ENCODE measurements at places on chromosomes 16 and 17.

DNA sequence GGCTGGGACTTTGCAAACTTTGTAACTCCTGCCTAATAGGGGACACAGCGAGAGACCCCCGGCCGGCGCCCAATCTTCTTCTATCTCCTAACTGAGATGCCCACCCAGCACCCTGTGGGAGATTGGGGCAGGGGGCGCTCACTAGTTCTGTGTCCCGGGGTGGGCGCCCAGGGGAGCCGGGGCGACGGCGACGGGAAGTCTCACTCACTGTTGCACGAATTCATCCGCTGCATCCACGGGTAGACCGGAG is 3.9 kb upstream of the HOXB5 start:
- DNase-seq: no peak

GRCh38 chr16:53611179-53611696 is 92.4 kb downstream of the RPGRIP1L start:
- no peak for DNase-seq

- DNase-seq: no peak
These were observed 10.2 kb upstream of the CLEC18B start for GRCh38 chr16:74431516-74431915.

DNA sequence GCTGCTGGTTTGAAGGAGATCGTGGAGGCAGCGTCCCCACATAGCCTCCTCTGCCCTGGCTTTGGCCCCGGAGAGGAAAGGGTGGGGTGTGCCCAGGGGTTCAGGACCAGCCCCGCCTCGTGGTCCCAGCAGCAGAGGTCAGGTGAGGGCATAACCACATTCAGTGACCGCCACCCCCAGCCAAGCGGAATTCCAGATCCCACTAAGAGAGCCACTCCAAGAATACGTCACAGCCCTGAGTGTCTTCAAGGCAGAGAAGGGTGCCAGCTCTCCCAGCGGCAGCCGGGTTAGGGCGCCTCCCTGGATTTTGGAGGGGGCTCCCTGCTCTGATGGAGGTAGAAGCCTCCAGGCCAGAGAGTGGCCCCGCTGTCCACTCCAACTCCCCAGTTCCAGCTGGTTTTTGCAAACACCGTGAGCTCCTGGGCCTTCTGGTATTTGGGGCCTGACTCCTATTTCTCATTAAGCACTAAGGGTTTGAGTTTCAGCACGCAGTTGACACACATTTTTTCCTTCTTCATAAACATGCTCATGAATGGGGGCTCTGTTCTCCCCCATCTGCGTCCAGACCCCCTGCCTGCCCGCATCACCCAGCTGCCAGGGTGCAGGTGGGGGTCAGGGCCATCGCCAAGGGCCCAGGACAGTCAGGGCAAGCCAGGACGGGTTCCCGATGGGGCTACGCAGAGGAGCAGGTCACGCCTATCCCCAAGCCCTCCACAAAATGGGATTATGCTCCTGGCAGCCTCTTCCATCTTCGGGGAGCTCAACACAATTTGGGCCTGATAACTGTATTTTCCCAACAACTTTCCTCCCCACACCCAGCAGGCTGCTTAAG is 98.4 kb upstream of the PLCG2 start:
- DNase-seq: no peak

DNA sequence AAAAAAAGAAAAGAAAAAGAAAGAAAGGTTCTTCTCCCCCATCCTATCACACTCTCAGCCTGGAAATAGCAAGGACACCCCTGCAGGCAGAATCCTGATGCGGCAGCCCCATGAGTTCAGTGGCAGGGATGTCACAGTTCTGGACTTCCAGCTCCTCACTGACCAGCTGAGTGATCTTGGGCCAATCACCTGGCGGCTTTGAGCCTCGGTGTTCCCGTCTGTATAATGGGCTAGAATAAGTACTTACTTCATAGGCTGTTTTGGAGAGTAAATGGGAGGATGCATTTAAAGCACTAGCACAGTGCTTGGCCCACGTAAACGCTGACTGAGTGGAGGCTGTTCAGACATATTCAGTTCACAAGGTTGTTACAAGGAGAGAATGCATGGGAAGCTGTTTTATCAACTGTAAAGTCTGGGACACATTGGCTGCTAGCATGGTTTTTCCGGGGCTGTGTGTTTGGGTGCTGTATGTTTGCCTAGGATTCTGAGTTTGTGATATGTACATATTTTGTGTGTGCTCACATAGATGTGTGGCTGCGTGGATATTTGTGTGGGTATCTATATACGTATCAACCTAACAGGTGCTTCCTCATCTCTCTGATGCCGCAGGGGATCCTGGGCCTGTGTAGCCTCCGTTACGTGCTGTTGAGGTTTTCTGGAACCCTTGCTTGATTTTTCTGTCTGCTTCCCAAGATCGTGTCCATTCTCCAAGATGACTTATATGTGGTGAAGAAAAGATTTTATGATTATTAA is 3.4 kb downstream of the BHLHA9 start:
- no peak for DNase-seq

GRCh38 chr16:85969591-85969990 is 70.6 kb downstream of the IRF8 start:
- no peak for DNase-seq

DNA sequence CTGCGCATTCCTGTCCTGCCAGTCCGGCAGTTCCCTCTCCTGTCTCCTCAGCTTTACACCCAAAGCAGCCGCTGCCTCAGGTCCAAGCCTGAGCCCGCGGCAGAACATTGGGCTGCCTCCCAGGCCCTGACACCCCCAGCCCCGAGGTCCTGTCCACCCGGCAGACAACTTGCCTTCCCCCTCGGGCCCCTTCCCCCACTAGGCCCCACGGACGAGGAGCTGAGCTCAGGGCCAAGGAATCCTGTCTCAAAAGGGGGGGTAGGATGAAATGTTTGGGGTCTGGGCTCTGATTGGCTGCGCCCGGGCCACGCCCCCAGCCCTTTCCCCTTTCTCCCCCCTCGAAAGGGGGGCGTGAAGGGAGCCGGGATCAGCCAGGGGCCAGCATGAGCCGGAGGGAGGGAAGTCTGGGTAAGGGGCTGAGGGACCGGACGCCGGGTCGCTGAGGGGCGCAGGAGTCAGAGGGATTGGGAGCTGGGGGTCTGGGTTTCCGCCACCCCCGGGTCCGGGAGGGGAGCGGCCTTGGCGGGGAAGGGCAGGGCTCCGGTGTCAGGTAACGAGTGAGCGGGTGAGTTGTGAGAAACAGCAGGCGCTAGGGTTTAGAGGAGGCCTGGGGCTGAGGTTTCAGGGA is at the start of gene CTF1:
CTF1 (plus strand) TSS at position 354 of the 628 bp plus-strand sequence; CDS start at position 384, 30 bp downstream.
- DNase-seq: no peak

DNA sequence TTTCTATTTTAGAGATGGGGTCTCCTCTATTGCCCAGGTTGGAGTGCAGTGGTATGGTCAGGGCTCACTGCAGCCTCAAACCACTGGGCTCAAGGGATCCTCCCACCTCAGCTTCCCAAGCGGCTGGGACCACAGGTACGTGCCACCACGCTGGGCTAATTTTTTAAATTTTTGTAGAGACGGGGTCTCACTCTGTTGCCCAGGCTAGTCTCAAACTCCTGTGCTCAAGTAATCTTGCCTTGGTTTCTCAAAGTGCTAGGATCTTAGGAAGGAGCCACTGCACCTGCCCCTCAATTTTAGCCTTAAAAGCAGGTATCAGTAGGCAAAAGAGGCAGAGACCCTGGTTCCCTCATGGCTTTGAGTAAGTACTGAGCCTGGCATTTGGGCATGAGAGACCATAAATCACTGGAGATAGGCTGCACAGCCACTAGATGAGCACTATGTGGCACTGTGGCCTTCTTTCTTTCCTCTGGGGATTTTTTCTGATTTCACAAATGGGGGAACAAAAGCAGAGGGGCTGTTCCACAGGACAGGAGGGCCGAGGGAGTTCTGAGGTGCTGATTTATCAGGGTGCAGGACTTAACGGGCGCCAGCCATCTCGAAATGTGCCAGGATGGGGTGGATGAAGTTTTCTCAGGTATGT is 82.2 kb downstream of the PLXDC1 start:
- no peak for DNase-seq

- DNase-seq: no peak
These were observed 355.8 kb downstream of the SOX9 start for GRCh38 chr17:72476575-72476986.

DNA sequence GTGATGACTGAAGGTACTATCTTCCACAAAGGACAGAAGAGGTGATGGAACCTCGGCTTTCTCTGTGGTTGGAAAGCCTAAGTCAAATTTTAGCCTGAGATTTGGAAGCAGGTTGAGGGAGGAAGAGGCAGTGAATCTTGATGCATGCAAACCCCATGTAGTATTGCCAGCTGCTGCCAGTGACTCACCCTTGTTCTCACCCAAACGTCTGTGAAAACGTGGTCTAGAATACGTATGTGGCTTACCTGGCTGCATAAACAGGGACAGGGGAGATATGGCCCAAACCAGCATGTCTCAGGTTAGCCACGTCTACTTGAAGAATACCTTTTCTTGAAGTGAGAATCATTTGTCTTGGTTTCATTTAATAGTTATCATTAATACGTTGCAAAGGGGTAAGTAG is 438.0 kb upstream of the MAF start:
- no peak for DNase-seq

- DNase-seq: no peak
These were observed 22.5 kb upstream of the MYO15B start for GRCh38 chr17:75565066-75565465.

DNA sequence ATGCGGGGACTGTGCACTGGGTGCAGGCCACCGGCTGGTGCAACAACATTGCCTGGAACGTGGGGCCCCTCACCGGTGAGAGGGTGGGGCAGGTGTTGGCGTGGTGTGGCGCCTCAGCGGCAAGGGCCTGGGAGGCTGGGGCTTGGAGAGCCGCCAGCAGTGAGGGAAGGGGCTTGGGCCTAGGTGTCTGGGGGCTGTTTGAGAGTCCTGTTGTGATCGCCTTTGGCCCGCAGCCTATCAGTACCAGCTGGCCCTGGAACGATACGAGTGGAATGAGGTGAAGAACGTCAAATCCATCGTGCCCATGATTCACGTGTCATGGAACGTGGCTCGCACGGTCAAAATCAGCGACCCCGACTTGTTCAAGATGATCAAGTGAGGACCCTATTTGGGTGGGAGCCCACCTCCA is 2.6 kb upstream of the TMEM88 start:
- no peak for DNase-seq

- DNase-seq: no peak
These were observed 54.0 kb downstream of the DYNLRB2 start for GRCh38 chr16:80594756-80595155.

DNA sequence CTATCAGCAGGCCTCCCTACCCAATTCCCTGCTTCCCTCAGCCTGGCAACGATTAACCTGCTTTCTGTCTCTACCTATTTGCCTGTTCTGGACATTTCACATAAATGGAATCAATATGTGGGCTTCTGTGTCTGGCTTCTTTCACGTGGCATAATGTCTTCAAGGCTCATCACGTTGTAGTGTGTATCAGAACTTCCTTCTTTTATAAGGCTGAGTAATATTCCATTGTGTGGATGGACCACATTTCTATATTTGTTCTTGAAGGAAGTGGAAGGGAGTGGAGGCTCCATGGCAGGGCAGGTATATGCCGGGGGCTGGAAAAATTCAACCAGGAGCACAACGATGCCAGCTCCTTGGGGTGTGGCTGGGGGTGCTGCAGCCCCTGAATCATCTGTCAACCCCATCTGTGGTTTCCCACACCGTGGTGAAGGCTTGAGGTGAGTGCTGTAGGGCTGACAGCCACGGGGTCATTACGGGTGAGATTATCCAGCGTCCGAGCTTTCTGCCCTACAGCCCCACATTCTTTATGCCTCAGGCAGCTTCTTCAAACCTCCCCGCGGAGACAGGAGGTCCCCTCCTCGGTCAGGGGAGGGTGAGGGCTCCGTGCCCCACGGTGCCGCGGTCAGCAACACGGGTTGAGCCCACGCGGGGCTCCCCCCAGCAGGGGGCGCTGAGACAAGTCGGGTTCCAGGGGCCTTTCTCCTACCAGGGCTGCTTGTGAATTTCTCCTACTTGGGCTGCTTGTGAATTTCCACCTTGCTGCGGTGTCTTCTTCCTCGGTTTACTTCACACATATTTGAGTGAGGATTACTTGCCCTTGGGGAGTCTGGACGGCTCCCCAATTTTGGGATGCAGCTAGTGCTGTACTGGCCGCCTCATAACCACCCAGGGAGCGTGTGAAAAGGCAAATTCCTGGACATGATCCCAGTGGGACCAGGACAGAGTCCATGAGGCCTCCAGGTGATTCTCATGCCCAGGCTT is 18.3 kb upstream of the WFIKKN2 start:
- peak; percentile 35 for DNase-seq

GRCh38 chr17:39569126-39569525 is 38.6 kb downstream of the NEUROD2 start:
- no peak for DNase-seq

- DNase-seq: no peak
These were observed 35.7 kb upstream of the GSG1L start for GRCh38 chr16:28098959-28099945.

GRCh38 chr17:81028506-81028858 is 6.5 kb upstream of the BAIAP2 start:
- no peak for DNase-seq

DNA sequence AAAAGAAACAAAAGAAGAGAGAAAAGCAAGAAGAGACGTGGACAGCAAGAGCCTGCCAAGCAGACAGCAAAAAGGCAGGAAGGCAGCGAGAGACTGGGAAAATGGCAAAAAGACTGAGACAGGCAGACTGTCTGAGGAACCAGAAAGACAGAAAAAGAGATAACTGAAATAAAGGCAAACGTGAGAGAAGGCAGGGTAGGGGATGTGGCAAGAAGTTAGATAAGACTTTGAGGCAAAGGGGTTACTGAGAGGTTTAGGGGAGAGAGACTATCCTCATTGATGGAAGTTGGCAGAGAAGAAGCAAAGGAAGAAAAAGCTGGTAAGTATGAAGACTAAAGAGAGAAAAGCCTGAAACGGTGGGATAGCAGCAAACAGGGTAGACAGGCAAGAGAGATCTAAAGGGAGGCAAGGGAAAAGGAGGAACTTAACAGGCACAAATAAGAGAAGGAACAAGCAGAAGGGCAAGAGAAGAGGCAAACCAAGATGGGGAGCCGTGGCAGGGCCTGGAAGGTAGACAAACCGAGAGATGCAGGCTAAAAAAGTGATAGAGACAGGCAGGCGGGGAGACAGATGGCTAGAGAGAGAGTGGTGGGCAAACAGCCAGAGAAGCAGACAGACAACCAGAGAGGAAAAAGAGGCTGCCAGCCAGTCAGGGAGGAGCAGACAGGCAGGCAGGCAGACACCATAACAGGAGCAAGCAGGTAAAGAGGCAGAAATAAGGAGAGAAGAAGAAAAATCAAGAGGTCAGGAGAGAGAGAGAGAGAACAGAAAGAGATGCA is 7.1 kb upstream of the CHD3 start:
- no peak for DNase-seq

DNA sequence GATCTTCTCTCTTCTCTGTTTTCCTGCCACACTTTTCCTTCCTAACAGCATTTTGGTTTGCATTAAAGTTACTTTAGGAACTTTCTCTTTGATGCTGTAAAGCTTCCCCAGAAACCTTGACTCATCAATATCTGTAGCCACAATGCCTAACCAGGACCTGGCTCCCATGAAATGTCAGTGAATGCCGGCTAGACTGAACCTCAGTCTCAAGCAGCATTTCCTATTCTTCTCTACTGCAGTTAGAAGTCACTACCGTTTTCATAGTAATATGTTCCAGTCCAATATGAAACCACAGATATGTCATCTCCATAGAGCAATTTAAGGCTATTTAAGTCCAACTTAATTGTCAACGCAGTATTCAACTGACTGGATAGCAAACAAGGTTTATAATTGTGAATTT is 28.9 kb downstream of the ITFG1 start:
- no peak for DNase-seq
